Peyer's patch (tissue), 4 donors: ENCODE measurements at places on chromosomes 7 and 10. TPM values are rescaled to one million over a fixed set of nuclear protein-coding genes. Genes with fewer than 3 reads are reported as not detected.
A peak's percentile ranks its signal among the peaks of the same experiment; 100 is the strongest.

DNA sequence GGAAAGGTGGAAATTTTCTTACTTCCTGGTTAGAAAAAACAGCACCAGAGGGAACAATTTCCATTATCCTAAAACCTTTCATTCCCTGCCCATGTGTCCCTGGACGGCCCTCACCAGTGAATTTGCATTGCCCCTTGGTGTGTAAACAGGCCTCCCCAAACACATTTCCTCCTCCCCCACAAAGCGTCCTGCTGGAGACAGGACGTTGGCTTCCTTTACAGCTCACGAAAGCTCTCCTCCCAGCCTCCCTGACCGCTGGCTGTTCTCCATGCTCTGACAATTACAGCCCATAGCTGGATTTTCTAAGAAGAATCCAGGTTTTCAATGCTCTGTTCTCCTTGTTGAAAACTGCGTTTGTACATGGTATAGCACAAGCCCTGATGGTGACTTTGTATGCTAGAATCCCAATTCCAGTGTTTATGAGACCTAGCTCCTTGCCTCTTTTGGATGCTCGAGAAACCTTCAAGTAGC is 724.2 kb upstream of the CELF2 start:
- H3K4me1 ChIP-seq = no peaks in the 10 kb centered on the region
- no peak for DNase-seq
- H3K27me3 ChIP-seq = no peaks in the 10 kb centered on the region
- no peaks in the 10 kb centered on the region for H3K36me3 ChIP-seq
- H3K4me3 ChIP-seq = no peak overlapping the region

- H3K36me3 ChIP-seq = no peaks in the 10 kb centered on the region
- H3K4me3 ChIP-seq = no peak overlapping the region
- DNase-seq = no peak
- H3K27me3 ChIP-seq = no peaks in the 10 kb centered on the region
- no peaks in the 10 kb centered on the region for H3K4me1 ChIP-seq
Measured at GRCh38 chr10:16901106-16901505, 83.9 kb upstream of the RSU1 start.

DNA sequence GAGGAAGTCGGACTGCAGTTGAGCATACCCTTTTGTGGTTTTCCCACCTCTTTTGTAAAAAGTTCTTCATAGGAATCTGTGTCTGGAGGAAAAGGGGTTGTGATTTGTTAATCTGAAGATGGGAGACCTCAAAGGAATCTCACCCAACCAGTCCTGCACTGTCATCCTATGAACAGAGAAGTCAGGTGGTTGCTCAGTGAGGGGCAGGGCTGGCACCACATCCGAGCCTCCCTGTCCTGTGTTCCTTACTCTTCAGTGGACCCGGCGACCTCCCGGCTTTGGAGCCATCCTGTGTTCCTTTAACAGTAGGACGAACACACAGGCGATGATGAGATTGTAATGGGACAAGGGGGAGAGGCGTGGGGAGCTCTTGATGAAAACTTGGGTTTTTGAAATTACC is 2.8 kb upstream of the MGMT start:
- H3K27ac ChIP-seq = no peak overlapping the region
- H3K27me3 ChIP-seq = no peaks in the 10 kb centered on the region
- H3K36me3 ChIP-seq = no peaks in the 10 kb centered on the region

Gene MRLN
- not detected for total RNA-seq

GRCh38 chr7:41820111-41820671 is 117.3 kb upstream of the INHBA start:
- H3K36me3 ChIP-seq = no peaks in the 10 kb centered on the region
- no peak overlapping the region for H3K27ac ChIP-seq
- DNase-seq = no peak
- no peak overlapping the region for H3K4me3 ChIP-seq

Gene SEMA3A
- 3.3 TPM for total RNA-seq

Gene SHTN1
- 24.1 TPM for total RNA-seq

Gene TRIL
- total RNA-seq = 1.7 TPM

GRCh38 chr7:47537716-47538675 is 43.9 kb downstream of the TNS3 start:
- H3K4me3 ChIP-seq = peak overlapping the region; percentile 61
- peak overlapping the region; percentile 65 for H3K27ac ChIP-seq

DNA sequence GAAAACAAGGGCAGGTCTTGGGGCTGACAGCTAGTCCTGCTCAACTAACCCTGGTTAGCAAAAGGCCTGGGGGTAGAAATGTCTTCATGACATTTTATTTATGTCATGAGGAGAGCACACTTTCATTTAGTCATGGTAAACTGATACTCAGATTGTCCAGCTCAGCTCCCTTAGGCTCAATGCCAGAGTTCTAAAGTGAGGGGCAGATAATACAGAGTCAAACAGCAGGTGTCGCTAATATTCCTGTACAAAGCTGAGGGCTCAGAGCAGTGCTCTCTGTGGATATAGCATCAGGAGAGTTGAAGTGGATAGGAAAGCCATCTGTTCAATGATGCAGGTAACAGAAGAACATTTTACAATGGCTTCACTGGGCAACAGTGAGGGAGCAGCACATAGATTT is 26.8 kb upstream of the CALCR start:
- H3K27me3 ChIP-seq = no peaks in the 10 kb centered on the region
- H3K4me3 ChIP-seq = no peak overlapping the region
- no peak for DNase-seq

Gene CPA1
- not detected for total RNA-seq

DNA sequence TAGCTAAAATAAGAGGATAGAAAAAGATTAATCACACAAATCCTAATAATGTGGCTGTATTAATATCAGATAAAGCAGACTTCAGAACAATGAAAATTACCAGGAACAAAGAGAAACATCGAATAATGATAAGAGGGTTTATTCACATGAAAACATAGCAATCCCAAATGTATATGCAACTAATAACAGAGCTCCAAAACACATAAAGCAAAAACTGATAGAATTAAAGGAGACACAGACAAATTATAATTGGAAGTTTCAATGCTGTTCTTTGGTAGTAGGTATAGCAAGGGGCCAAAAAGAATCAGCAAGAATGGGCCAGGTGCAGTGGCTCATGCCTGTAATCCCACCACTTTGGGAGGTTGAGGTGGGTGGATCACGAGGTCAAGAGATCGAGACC is 23.4 kb upstream of the DNAAF5 start:
- no peak for DNase-seq
- no peaks in the 10 kb centered on the region for H3K36me3 ChIP-seq
- H3K4me1 ChIP-seq = no peaks in the 10 kb centered on the region
- no peak overlapping the region for H3K4me3 ChIP-seq

DNA sequence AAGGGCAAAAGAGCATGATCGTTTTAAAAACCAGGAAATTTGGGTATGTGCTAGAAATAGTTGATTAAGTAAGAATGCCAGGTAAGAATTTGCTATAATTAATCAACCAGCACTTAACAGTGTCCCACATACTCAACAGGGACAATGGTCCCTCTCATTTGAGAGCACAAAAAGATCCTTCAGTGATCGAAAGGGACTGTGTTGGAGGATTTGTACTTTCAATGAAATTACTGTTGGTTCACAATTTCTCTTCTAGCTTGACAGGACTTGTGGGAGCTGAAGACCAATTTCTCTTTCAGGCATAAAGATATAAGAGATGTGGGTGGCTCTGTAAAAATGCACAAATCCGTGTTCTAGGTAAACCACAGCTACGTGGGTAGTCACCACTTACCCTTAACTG is 12.5 kb upstream of the PLEKHS1 start:
- no peaks in the 10 kb centered on the region for H3K4me1 ChIP-seq
- DNase-seq = no peak
- H3K27ac ChIP-seq = no peak overlapping the region
- H3K4me3 ChIP-seq = no peak overlapping the region

Gene CCL24
- 27.1 TPM for total RNA-seq

GRCh38 chr10:101875068-101875688 is 31.6 kb upstream of the KCNIP2 start:
- no peak overlapping the region for H3K27ac ChIP-seq
- H3K36me3 ChIP-seq = peaks cover 4% of the 10 kb centered on the region
- H3K27me3 ChIP-seq = no peaks in the 10 kb centered on the region

- DNase-seq = no peak
- no peaks in the 10 kb centered on the region for H3K27me3 ChIP-seq
- no peak overlapping the region for H3K27ac ChIP-seq
- no peak overlapping the region for H3K4me3 ChIP-seq
- no peaks in the 10 kb centered on the region for H3K36me3 ChIP-seq
Measured at GRCh38 chr7:85498031-85498430, 311.2 kb upstream of the SEMA3D start.

GRCh38 chr7:124031406-124031805 is 1.5 kb downstream of the TMEM229A start:
- no peaks in the 10 kb centered on the region for H3K27me3 ChIP-seq
- H3K4me3 ChIP-seq = no peak overlapping the region
- no peaks in the 10 kb centered on the region for H3K36me3 ChIP-seq
- H3K27ac ChIP-seq = no peak overlapping the region
- DNase-seq = no peak

GRCh38 chr7:135789431-135789830 is 40.8 kb upstream of the FAM180A start:
- no peaks in the 10 kb centered on the region for H3K36me3 ChIP-seq
- no peak overlapping the region for H3K4me3 ChIP-seq
- H3K27me3 ChIP-seq = no peaks in the 10 kb centered on the region
- no peak for DNase-seq

DNA sequence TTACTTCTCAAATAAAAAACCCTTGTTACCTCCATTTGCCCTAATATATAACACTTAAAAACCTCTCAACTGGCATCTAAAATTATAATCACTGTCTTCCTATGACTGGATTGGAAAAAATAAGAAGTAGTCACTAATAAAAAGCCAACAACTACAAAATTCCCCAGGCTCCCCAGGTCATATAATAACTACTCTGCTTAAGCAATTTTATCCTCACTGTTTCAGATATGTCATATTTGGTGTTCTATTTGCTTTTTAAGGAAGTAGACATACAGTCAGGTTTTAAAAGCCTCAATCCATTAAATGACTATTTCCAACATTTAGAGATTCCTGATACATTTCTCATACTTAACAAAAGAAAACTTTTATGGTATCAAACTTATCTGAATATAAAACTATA is 2.4 kb downstream of the H2AZ2 start:
- H3K27me3 ChIP-seq = no peaks in the 10 kb centered on the region
- H3K36me3 ChIP-seq = no peaks in the 10 kb centered on the region

Gene A1CF
- total RNA-seq = 123 TPM

Gene TMEM178B
- 0.13 TPM for total RNA-seq

- no peaks in the 10 kb centered on the region for H3K36me3 ChIP-seq
- no peaks in the 10 kb centered on the region for H3K27me3 ChIP-seq
- H3K27ac ChIP-seq = no peak overlapping the region
- DNase-seq = no peak
- H3K4me3 ChIP-seq = no peak overlapping the region
Measured at GRCh38 chr10:3647074-3647473, 137.9 kb downstream of the KLF6 start.
